Caco-2 (cell line): ENCODE measurements at places on chromosomes 3 and 15.

DNA sequence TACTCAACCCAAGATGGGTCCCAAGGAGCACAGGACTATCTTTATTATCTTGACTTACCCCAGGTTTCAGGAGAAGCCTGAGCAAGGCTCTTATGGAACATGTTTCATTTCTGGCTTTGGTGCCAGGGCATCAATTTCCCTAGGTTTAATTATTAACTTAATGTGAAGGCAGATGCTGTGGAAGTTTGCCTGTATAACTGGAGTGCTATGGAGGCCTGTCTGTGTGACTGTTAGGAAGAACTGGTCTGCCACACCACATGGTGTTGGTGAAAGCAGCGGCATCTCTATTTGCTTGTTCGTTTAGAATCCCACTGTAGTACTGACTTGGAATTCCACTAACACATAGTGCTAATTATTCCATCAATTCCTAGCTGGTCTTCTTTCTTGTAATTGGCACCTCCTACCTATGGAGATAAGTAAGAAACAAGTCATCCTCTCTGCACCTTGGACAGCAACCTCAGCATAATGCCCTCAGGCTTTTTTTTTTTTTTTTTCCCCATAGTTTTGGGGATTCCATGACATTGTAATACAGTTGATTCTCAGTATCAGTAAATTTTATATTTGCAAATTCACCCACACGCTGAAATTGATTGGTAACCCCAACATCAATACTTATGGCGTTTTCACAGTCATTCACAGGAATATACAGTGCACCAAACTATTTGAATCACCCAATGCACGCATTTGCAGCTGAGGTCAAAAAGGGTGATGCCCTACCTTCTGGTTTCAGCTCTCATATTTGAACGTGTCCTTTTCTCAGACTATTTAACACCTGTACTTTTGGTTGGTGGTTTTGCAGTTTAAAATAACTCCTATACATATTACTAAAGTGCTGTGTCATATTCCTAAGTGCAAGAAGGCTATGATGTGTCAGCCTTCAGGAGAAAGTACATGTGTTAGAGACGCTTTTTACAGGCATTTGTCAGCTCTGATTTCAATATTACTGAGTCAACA lies 772.8 kb upstream of the LMCD1 start:
- no peak for DNase-seq

GRCh38 chr15:73891328-73892315 lies 18.3 kb downstream of the TBC1D21 start:
- DNase-seq, result no peak

DNA sequence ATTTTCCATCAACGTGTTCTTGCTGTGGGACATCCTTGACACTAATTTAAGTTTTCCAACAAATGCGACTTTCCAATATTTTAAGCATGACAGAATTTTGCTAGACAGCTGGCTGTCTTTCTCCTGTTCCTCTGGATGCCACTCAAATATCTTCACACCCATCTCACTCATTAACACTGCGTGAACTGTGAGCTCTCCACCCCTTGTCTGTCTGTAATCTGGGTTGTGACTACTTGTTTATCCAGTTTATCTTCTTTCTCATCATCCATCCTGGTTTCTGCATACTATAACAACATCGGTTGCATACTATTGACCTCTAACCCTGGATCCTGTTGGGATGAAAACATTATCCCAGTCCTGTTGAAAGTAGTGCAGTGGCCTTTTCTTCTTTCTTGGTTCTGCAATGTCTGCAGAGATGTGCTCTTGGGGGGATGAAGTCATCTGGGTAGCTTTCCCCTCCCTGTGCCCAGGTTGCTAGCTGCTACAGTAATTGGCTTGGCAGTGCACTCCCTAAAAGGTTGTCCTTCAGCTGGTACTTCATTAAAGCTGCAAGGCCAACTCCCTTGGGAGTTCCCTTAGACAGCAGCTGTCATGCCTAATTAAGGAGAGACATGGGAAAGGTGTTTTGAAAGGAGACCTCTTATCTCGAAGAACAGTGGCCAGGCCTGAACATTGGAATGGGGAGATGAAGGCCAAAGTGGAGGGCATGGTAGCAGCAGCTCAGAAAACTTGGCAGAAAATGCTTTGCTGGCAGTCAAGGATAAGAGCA lies 24.7 kb downstream of the KAT2B start:
- no peak for DNase-seq

GRCh38 chr3:37210230-37210629 lies 35.8 kb upstream of the LRRFIP2 start:
- DNase-seq, result no peak

DNA sequence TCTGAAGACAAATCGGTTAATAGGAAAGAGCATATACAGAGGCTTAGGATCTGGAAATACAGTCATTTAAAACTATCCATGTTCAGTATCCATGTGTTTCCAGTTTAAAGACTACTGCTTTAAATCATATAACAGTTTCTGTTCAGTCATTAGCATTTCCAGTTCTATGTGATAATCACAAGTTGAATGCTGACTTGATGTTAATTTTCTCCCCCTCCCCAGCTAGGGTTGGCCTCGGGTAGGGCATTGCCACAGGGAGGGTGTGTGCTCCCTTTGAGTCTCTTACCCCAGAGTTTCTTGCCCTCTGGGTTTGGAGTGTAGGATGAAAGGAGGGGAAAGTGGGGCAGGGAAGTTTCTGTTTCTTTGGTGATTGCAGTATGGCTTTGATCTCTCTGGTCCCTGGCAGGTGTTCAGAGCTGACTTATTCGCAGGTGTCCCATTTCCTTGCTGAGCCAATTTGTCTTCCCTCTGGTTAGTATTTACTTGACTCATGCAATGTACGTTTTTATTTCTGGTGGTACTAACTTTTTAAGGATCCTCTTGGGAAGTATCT lies 86.3 kb downstream of the SH3GL3 start:
- no peak for DNase-seq

DNA sequence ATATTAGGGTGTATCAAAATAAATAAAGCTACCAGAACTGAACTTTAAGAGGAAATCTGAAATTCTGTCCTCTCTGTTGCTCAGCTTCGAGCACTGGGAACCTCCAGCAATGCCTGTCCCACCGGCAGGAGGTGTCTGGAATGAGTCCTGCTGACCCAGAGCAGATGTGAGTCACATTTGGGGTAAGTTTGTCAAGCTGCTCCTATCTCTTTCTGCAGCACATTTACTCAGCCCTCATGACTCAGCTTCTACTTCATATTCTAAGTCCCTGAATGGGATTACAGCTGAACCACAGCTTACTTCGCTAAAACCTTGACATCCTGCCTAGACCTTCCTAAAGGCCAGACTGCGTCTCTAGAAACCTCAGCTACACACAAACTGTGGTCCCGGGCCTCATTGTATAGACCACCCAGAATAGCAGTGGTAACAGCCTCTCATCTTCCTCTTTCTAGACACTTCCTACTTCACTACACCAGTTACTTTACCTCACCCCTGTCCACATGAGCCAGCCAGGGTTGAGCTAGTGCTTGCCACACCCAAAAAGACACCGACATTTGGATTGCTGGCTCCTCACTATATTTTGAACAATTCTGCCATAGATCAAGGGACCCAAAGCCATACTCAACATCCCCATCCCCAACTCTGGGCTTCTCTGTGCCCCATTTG lies 109.6 kb upstream of the TMCO5A start:
- no peak for DNase-seq
